ENCODE measurements at places on chromosomes 5 and 9.

GRCh38 chr5:98637557-98637956, 135.9 kb upstream of the RGMB start:
- no peak for DNase-seq

GRCh38 chr9:127267793-127268525, 3.4 kb downstream of the GARNL3 start:
- no peak for DNase-seq

DNA sequence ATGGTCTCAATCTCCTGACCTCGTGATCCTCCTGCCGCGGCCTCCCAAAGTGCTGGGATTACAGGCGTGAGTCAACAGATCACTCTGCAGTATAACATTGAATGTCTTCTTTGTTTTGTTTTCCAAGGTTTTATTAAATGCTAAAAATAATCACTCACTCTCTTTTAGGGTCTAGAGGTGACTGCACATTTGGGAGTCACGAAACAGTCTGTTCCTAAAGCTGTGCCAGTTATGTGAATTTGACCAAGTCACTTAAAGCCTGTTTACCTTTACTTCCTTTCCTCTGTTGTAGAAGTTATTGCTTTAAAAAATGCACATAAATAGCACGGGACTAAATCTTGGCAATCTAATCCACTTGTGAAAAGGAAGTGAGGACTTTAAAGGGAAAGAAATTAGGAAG, 304.9 kb upstream of the PTGER4 start:
- no peak for DNase-seq

DNA sequence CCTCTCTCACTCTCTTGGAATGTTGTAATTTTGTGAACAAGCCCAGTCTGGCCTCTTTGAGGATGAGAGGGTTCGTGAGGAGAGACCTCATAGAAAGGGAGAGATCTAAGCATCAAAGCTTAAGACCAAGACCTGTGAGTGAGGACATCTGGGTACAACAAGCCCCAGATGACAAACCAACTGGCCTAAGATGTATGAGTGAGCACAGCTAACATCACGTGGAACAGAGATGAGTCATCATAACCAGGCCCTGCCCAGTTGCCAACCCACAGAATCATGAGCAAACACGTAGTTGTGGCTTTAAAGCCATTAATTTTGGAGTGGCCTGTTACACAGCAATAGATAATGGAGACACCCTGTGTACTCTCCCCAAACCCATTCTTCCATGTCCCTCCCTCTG, 439.1 kb upstream of the KIF2A start:
- DNase-seq = no peak

DNA sequence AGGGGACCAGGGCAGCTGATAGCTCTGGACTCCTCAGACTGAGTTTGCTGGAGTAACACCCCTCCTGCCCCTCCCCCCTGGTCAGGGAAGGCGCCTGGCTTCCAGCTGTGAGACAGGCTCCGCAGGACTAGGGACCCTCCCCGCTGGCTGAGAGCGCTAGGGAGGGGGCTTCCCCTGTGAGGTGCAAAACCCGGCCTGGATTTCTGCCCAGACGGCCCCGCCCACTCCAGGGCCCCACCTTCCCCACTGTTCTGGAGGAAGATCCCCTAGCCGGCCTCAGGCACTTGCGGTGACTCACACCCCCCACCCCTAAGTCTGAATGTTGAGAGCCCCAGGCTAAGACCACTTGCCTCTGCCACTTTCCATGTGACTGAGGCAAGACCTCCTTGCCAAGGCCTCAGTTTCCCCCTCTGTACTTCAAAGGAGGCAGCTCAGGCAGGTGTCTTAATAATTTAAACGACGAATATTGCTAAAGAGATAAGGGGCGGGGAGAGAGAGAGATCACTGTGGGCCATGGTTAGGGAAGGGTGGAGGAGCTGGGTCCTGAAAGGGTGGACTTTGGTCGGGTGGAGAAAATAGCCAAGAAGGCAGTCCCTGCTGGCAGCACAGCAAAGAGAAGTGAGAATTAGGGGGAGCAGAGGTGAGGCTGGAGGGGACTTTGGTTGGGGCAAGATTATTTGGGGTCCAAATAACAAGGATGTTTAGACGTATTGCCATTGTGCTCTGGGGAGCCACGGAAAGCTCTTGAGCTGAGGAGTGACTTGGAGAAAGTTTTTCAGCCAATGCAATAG, 1.0 kb upstream of the DAB2IP start:
- no peak for DNase-seq

DNA sequence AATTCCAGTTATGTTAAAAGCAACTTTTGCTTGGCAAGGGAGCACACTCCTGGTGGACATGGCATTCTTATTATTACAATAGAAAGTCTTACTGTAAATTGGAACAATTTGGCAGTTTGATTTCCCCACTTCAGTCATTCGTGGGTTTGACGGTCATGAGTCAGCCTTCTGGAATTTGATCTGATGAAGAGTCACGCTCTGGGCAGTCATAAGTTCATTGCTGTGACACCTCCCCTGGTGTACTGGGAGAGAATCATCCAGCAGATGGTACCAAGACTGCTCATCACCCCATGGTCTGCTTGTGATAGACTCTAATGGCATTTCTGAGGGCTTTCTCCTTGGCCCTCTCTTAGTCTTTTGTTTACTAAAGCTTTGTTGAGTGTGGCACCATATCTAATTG, 53.8 kb downstream of the GLRA1 start:
- DNase-seq = no peak

GRCh38 chr5:6611334-6612256, 21.2 kb downstream of the NSUN2 start:
- no peak for DNase-seq

DNA sequence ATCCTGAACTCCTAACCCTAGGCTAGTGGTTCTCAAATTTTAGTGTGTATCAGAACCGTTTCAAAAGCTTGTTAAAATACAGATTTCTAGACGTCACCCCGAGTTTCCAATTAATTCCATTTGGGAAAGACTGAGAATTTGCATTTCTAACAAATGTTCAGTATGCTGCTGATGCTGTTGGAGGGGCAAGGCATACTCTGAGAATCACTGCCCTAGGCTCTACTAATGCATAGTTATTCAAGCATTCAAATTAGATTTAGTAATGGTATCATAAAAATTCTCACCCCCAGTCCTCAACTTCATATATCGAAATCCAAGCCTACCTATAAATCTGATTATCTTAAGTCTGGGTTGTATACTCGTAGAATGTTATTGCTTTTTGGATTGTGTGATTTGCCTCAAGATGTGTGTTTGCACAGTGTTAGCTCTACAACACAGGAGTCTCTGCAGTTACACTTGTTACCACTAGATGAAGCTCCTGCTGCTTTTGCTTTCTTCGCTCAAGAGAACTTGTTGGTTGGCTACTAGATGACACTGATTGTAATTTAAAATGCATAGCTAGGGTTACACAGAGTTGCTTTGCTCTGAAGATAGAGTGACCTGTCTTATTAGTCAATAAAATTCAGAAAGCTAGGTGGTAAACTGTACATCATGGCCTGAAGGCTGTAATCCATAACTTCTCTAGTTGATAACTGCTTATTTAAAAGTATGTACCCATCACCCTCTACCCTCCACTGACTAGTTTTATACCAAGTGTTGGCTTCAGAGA, 7.5 kb upstream of the ERAP2 start:
- DNase-seq = no peak

DNA sequence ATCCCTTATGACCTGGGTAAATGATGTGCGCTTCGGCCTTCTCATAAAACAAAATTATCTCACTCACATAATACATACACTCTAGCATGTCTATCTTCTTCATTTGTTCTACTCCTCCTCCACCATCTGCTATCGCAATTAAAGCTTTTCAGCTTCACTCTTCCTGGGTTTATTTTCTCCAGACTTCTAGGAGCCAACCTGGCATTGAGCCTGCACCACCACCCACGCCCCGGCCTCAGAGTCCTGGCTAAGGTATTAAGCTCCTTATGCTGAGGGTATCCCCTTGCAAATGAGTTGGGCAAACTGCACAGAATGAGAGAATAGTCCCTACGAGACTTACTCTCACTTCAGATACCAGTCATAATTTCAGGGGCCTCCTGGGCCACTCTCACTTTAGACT, 236.1 kb upstream of the CDH12 start:
- DNase-seq = no peak

- no peak for DNase-seq
These were observed 529 bp downstream of the UBAC1 start for GRCh38 chr9:135960411-135961276.
